ENCODE measurements at places on chromosomes 1 and 21.
A peak's percentile ranks its signal among the peaks of the same experiment; 100 is the strongest.

GRCh38 chr1:33152685-33153432 is 29.0 kb downstream of the TRIM62 start:
- no peak for ATAC-seq

- ATAC-seq, result no peak
Observed at GRCh38 chr21:18041012-18041411, 203.6 kb upstream of the CHODL start.

GRCh38 chr1:161998811-161999210 is 24.9 kb downstream of the OLFML2B start:
- no peak for ATAC-seq

- peak; percentile 70 for ATAC-seq
Observed at GRCh38 chr1:172398970-172399755, 21.3 kb upstream of the C1orf105 start.

GRCh38 chr1:218755128-218755527 is 410.0 kb downstream of the TGFB2 start:
- no peak for ATAC-seq

- ATAC-seq, result no peak
Observed at GRCh38 chr1:187122566-187122965, 293.8 kb downstream of the PLA2G4A start.

DNA sequence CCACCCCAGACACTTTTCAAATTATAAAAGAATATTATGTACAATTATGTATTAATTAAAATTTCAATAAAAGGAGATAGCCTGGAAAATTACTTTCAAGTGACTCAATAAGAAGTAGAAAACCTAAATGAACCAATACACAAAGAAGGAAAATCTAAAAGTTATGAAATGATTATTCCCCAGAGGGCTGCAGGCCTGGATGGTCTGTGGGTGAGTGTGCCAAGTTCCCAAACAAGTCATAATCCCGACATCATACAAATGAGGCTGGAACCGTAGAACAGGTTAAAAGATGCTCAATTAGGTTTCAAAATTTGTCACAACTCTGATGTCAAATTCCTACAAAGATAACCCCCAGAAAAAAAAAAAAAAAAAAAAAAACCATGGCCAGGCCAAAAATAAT is 12.7 kb downstream of the SPATC1L start:
- no peak for ATAC-seq

DNA sequence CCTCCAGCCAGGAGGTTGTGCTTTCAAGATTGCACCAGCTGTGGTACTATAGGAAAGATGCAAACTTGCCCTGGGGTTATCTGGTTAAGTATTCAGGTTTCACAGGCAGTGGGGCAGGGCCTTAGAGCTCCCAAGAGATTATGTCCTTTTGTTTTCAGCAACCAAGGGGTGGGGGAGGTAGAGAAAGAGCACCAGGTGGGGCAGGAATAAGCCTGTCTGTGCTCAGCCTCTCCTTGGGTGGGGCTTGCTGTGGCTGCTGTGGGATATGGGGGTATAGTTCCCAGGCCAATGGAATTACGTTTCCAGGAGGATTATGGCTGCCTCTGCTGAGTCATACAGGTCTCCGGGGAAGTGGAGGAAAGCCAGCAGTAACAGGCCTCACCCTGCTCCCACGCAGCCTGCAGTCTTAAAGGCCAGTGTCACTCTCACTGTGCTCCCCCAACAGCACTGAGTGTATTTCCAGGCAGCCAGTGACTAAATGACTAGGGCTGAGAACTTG is 508.6 kb downstream of the RWDD3 start:
- no peak for ATAC-seq
